ENCODE measurements at places on chromosomes 16 and 17.

- DNase-seq, result no peak
Measured at GRCh38 chr16:35794896-35795295, 2335.5 kb downstream of the TP53TG3F start.

DNA sequence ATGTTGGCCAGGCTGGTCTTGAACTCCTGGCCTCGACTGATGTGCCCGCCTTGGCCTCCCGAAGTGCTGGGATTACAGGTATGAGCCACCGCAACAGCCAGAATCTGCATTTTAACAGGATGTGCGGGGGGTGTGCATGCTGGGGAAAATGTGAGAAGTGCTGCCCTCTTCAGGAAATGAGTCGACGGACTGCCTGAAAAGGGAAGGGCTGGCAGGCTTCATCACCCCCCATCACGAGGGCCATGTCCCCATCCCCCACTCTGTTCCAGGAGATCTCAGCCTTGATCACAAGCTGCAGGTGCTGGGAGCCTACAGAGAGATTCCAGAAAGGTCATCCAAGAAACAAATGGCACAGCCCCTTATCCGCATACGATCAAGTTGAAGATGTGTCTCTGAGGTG, 195.3 kb upstream of the RPL38 start:
- no peak for DNase-seq

DNA sequence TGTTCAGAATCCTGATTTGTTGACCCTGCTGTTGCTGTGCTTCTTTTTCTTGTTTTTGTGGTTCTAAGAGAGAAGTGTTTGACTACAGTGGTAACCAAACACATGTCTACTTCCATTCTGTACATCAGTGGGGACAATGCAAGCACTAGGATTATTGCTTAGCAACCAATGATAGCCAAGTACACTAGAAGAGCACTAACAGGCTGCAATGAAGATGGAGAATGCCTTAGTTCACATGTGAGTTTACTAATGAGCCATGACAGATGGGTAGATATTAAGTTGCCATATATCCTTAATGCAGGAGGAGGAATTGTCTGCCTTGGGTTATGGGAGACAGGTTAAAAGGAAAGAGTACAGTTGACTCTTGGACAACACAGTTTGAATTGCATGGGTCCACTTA, 8.3 kb downstream of the EFCAB5 start:
- DNase-seq, result no peak

DNA sequence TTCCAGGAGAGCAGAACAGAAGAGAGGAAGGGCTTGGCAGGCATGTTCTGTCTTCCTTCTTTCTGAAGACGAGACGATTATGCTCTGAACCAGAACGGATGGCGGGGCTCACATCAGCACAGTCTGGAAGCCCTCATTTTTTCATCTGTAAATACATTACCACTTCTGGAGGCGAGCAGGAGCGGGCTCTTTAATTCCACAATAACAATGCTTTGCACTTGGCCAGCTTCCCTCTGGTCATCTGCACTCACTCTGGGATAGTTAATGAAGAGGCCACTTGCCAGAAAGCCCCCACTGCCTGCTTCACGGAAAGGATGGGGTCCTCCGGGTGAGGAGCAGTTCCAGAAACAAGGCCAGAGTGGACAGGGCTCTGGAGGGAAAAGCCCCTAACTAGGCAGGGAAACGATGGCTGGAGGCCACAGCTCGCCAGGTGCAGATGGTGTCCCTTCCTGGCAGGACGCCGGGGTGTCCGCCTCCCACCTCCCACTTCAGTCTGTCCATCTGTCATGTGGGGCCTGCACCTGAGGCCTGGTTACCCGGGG, 13.1 kb upstream of the BCAR1 start:
- DNase-seq, result no peak

DNA sequence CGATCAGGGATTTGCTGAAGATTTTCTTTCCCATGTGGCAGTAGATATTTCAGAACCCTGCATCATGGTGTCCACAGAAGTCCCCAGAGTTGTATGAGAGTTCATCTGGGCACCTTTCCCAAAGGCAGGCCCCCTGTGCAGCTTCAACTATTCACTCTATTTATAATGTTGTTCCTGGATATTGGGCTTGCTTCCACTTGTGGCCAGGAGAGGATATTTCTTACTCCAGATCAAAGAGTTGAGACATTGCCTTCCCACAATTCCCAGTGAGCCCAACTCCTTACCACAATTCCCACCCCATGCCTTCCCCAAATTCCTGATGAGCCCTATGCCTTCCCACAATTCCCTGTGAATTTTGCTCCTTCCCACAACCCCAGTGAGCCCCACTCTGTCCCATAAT, 206.9 kb downstream of the WWOX start:
- DNase-seq, result no peak

- no peak for DNase-seq
Measured at GRCh38 chr16:5575646-5576245, 478.2 kb upstream of the EEF2KMT start.

DNA sequence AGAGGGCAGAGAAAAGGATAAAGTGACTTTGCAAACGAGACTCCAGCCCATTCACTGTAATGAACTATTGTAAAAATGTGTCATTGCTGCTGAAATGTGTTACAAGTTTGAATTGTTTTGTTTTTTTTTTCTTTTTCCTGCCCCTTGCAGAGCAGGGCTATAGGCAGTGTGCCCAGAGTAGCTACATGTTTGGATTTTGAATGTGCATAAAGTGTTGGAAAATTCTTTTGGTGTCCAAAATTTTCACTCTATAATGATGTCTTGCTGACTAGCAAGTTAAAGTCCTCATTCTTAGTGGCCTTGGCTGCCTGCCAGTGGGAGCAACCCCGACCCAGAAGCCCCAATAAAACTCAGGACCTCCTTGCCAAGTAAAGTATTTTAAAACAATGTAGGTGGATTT, 66.5 kb downstream of the IGF2BP1 start:
- no peak for DNase-seq

- DNase-seq, result no peak
Measured at GRCh38 chr17:48470388-48471034, 40.5 kb upstream of the SKAP1 start.
